ENCODE measurements at places on chromosomes 2 and 18. TPM values are rescaled to one million over a fixed set of nuclear protein-coding genes. Genes with fewer than 3 reads are reported as not detected.

USP37 gene
- 6.5 TPM for total RNA-seq

ADRA2B gene
- not detected for total RNA-seq

LOXHD1 gene
- total RNA-seq: not detected

FER1L5 gene
- not detected for total RNA-seq

CACNB4 gene
- total RNA-seq: not detected

GPD2 gene
- total RNA-seq: 46.2 TPM

RTP5 gene
- not detected for total RNA-seq

GRP gene
- not detected for total RNA-seq

GPR35 gene
- total RNA-seq: not detected

UPP2 gene
- not detected for total RNA-seq

PPP1R1C gene
- 0.27 TPM for total RNA-seq

CAPN14 gene
- total RNA-seq: not detected

RFTN2 gene
- 4.4 TPM for total RNA-seq

TBC1D8 gene
- 32.7 TPM for total RNA-seq

FAM136A gene
- total RNA-seq: 67.7 TPM

FOXD4L1 gene
- total RNA-seq: not detected

CRYGC gene
- total RNA-seq: not detected

SYT4 gene
- total RNA-seq: not detected

MAP2 gene
- 29.4 TPM for total RNA-seq

RPL31 gene
- total RNA-seq: 1,073 TPM

SERPINB7 gene
- total RNA-seq: not detected

PCARE gene
- total RNA-seq: not detected

CLEC4F gene
- total RNA-seq: 0.10 TPM

ANKRD30BL gene
- total RNA-seq: not detected

SPRED2 gene
- total RNA-seq: 6.4 TPM

NT5C1B gene
- total RNA-seq: not detected

GALR1 gene
- not detected for total RNA-seq
